ENCODE measurements at places on chromosomes 7 and 10.

DNA sequence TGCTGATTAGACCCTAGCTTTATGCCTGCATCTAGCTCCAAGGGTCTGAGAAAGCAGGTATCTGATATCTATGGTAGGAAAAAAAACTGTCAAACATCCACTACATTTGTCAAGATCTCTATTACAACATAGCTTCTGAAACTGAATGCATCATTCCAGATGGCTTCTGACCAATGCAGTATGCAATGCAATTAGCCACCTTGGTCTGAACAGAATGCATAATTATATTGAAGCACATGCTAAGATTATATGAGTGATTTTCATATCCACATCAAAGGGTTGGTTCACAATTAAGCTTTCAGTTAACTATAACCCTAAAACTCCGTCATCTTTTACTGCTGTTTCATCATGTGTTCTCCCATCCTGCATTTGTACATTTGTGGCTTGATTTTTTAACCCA lies 271.4 kb downstream of the POLR1F start:
- DNase-seq = no peak

DNA sequence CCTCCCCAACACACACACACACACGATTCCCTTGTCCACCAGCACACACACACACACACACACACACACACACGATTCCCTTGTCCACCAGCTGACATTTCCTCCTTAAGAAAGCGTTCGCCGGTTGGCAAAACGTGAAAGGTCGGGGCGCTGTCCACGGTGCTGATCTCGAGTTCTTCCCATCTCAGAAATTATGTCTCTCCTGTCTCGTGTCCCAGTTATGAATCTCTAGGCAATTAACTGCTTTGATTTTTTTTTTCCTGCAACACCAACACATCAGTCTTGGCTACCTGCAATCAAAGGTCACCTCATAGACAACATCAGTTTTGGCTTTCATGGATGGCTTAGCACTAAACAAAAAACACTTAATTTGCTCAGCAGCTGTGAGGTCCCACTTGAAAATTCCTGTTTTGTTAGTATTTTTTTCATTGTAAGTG lies 1.9 kb downstream of the INA start:
- peak; percentile 23 for DNase-seq

GRCh38 chr10:94363251-94363565 lies 469 bp upstream of the NOC3L start:
- no peak for DNase-seq

DNA sequence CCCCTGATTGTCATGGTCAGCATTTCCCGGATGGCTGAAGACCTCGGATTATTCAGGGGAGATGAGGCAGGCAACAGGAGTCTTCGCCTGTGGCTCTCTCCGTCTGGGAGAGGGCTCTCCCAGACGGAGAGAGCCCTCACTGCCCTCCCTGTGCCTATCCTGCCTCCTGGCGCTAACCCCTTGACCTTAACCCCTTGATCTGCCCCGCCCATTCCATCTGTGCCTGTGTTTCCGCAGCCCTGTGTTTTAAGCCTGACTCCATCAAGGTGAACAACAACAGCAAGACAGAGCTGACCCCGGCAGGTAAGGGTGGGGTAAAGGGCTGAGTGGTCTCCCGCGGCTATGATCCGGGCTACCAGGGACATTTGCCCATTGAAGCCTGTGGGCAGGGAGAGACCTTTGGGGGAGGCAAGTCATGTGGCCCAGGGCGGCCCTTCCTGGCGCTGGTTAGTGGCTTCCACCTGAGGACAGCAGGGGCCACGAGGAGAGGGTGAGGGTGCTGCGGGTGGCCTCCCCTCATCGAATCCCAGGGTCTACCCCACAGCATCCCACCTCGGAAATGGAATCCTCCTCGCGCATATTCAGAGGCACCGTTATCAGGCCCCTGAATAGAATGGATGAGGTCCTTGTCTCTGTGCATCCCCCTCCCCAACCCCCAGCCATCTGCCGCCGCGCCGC lies 4.2 kb upstream of the MUC12 start:
- no peak for DNase-seq
